Immature natural killer cell (primary cell): ENCODE measurements at places on chromosomes 12 and 14. TPM values are rescaled to one million over a fixed set of nuclear protein-coding genes. Genes with fewer than 3 reads are reported as not detected.

DNA sequence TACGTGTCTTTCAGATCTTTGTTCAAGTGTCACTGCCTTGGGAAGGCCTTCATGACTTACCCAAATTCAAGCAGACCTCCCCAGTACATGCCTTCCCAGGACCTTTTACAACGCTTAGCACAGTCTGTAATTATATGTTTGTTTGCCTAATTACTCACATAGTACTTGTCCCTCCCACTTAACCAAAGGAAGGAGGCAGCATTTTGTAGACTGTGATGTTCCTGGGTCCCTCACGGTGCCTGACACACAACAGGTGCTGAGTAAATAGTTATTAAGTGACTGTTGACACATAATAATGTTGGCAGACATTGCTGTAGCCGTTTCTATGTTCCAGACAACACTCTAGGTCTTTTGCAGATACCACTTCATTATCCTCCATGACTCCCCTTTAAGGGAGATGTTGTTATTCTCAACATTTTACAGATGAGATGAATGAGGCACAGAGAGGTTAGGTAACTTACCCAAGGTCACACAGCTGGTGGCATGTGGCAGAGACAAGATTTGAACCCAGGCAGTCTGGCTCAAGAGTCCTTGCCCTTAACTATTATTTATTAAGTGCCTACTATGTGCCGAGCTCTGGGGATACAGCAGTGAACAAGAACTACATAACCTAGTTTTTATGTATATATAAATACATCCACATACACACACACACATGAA is 130.7 kb downstream of the PHETA1 start:
- no peak for DNase-seq
- no peaks in the 10 kb centered on the region for H3K36me3 ChIP-seq
- H3K27me3 ChIP-seq, result peaks cover 3% of the 10 kb centered on the region
- H3K4me3 ChIP-seq, result no peak overlapping the region

DNA sequence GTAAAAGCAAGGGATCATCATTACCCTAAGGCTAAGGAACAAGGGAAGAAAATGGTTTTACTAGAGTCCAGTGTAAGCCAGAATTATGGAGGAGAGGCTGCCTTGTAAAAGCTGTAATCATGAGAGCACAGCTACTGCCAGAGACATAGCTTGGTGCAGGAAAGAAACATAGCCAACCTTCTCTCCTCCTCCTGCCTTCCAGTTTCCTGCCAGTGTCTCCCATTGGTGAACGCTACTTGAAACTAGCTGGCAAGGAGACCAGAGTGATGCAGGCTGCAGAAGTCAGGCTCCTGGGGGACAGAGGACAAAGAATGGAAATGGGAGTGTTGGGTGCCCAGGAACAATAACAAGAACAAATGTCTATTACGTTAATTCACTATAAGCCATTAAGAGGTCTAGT is 158.5 kb downstream of the NELL2 start:
- H3K4me1 ChIP-seq, result no peaks in the 10 kb centered on the region
- DNase-seq, result no peak
- no peak overlapping the region for H3K4me3 ChIP-seq
- no peaks in the 10 kb centered on the region for H3K36me3 ChIP-seq

- no peak overlapping the region for H3K4me3 ChIP-seq
- no peaks in the 10 kb centered on the region for H3K4me1 ChIP-seq
These were observed 149.9 kb downstream of the SAMD4A start for GRCh38 chr14:54716862-54717261.

GRCh38 chr14:67396381-67396970 is 15.5 kb downstream of the PLEK2 start:
- H3K4me1 ChIP-seq, result no peaks in the 10 kb centered on the region
- no peak for DNase-seq
- no peak overlapping the region for H3K4me3 ChIP-seq
- H3K36me3 ChIP-seq, result no peaks in the 10 kb centered on the region
- peaks cover 3% of the 10 kb centered on the region for H3K27me3 ChIP-seq

- H3K4me1 ChIP-seq, result peaks cover 4% of the 10 kb centered on the region
- no peak for DNase-seq
- H3K27me3 ChIP-seq, result no peaks in the 10 kb centered on the region
- no peak overlapping the region for H3K27ac ChIP-seq
- H3K36me3 ChIP-seq, result no peaks in the 10 kb centered on the region
- H3K4me3 ChIP-seq, result no peak overlapping the region
These were observed 54.6 kb downstream of the PSMA6 start for GRCh38 chr14:35346738-35347322.

GRCh38 chr12:179885-180284 is 34.1 kb downstream of the SLC6A12 start:
- H3K4me3 ChIP-seq, result no peak overlapping the region
- H3K4me1 ChIP-seq, result peaks cover 24% of the 10 kb centered on the region
- no peaks in the 10 kb centered on the region for H3K27me3 ChIP-seq
- H3K36me3 ChIP-seq, result no peaks in the 10 kb centered on the region
- DNase-seq, result no peak
- H3K27ac ChIP-seq, result peak overlapping the region; percentile 43

DNA sequence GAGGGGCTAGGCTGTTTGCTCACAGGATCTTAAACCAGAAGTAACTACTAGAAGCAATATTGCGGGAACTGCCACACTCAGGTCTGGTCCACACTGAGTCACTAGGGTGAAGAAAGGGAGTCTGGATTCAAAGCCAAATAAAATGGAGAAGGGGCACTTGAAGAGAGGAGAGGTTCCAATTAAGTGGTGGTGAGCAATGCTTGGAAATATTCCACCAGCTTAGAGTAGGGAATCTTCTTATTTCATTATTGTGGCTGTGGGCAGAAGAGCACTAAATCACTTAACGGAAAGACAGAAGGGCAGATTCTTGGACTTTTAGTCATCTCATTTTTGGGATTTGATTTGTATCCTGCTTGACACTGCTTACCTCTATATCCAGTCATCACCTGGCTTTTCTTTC is 48.6 kb upstream of the PPP1R12A start:
- no peak overlapping the region for H3K4me3 ChIP-seq
- no peak for DNase-seq
- H3K4me1 ChIP-seq, result no peaks in the 10 kb centered on the region
- no peaks in the 10 kb centered on the region for H3K36me3 ChIP-seq
- H3K27me3 ChIP-seq, result peaks cover 4% of the 10 kb centered on the region

DNA sequence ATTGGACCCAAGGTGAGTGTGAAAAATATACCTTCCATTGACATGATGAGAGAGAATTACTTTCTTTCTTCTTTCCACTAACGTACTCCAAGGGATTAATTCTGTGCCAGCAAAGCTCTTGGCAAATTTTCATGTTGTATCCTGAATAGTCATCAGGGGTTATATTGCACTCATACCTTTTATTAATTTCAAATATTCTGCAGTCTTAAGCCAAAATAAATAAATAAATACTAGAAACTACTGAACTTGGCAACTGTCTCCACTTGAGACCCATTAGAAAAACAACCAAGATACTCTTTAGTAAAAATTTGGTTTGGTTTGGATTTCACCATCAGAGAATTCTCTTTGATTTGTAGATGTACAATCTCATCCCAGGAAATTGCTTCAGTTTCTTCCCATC is 22.1 kb upstream of the CLEC14A start:
- no peak overlapping the region for H3K27ac ChIP-seq
- no peaks in the 10 kb centered on the region for H3K36me3 ChIP-seq
- H3K4me3 ChIP-seq, result no peak overlapping the region
- H3K27me3 ChIP-seq, result peaks cover 2% of the 10 kb centered on the region
- DNase-seq, result no peak
- H3K4me1 ChIP-seq, result no peaks in the 10 kb centered on the region

DNA sequence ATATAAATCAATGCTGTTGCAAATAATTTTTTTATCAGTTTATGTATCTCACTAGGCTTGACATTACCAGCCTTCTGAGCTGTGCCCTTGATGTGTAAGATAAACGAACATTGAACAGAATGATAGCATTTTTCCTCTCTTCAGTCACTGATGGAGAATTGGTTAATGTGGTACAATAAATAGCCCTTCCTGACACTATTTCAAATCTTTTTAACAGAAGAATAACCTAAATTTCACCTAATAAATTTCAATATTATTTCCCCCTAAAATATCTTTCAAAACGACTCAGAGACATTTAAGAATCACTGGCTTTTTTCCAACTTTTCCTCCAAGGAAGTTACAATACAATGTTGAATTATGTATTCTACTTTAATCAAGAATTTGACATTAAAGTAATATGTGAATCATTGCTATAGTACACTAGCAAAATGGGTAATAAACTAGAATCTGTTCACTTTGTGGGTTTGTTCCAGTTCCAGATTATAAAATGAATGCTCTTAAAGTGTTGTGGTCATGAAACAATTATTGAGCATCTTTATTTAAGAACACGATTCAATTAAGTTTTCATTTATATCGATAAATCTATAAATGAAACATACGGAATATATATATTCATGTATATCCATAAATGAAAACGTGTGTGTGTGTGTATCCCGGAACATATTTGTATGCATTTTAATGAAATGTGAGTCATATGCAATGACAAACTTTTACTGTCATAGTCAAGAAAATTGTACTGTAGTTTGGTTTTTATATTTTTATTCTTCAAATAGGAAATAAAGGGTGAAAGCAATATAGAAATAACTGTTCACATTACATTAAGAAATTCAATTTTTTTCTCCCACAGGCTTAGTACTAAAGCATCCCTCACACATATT is 2.5 kb upstream of the ATP2B1 start:
- peak overlapping the region; percentile 96 for H3K4me3 ChIP-seq
- peaks cover 19% of the 10 kb centered on the region for H3K27me3 ChIP-seq
- H3K27ac ChIP-seq, result peak overlapping the region; percentile 98
- DNase-seq, result no peak

The CLEC7A gene
- polyA plus RNA-seq, result 1.4 TPM

- H3K4me1 ChIP-seq, result no peaks in the 10 kb centered on the region
- no peaks in the 10 kb centered on the region for H3K36me3 ChIP-seq
- no peak overlapping the region for H3K27ac ChIP-seq
These were observed 15.8 kb upstream of the RASSF8 start for GRCh38 chr12:25942709-25943108.

The IFNG-AS1 gene
- 5.8 TPM for polyA plus RNA-seq

DNA sequence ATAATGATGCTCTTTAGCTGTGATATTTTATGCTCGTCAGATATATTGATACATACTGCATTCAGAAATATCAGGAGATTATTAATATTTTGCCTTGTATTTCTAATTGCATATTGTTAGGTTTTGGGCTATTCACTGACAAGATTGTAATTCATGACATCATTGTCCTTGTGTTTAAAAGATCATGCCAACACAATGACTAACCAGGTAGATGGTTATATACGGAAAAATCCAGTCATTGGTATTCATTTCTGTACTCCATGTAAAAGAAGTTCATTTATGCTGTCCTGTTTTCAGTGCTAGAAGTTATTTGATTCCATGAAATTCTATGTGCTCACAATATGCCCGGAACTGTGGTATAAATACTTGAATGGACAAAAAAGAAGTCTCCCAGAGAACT is 107.5 kb downstream of the KITLG start:
- H3K4me3 ChIP-seq, result no peak overlapping the region
- H3K27ac ChIP-seq, result no peak overlapping the region
- no peaks in the 10 kb centered on the region for H3K36me3 ChIP-seq
- no peak for DNase-seq
- H3K27me3 ChIP-seq, result no peaks in the 10 kb centered on the region

The PMCH gene
- not detected for polyA plus RNA-seq

GRCh38 chr12:123118497-123118896 is 32.4 kb downstream of the PITPNM2 start:
- H3K36me3 ChIP-seq, result no peaks in the 10 kb centered on the region
- no peak overlapping the region for H3K27ac ChIP-seq
- H3K4me3 ChIP-seq, result no peak overlapping the region
- no peak for DNase-seq
- H3K27me3 ChIP-seq, result peaks cover 2% of the 10 kb centered on the region

DNA sequence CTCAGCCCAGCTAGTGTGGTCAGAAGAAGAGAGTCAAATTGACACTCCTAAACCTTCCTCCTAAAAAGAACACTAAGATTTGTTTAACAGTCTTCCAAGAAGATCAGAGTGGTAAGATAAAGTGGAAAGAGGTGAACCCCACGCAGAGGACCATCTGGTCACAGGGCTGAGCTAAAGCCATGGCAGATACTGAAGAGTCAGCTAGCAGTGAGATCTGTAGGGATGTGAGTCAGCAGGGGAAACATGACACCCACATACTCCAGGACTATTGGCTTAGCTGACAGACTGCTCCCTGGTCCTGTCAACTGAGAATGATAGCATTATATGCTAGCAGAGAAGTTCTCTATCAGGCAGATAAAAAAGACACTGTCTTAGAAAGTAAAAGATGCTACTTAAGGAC is 269.4 kb upstream of the ALG10 start:
- no peaks in the 10 kb centered on the region for H3K36me3 ChIP-seq
- DNase-seq, result no peak

The CLEC1B gene
- polyA plus RNA-seq, result 2.0 TPM

DNA sequence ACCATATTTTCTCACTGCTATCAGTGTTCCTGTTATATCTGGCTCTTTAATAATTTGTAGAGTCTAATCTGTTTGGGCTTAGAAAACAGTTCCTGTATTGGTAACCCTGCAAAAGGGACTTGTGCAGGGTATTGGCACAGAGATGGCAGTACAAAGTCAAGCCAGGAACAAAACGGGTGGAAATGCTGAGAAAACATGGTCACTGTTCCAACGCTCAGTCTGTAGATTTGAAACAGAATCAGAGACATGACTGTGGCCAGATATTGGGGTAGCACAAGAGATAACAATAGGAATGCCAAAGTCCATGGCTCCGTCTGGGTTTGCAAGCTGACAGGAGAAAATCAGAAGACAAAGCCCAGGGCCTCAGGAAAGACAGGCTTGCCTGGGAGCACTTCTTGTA is 290.7 kb upstream of the PDE3A start:
- H3K4me1 ChIP-seq, result no peaks in the 10 kb centered on the region
- H3K36me3 ChIP-seq, result no peaks in the 10 kb centered on the region
- H3K27me3 ChIP-seq, result no peaks in the 10 kb centered on the region
- no peak overlapping the region for H3K27ac ChIP-seq
- H3K4me3 ChIP-seq, result no peak overlapping the region

The KRT80 gene
- not detected for polyA plus RNA-seq

The RHEBL1 gene
- 16.5 TPM for polyA plus RNA-seq

The COQ10A gene
- polyA plus RNA-seq, result 18.3 TPM

DNA sequence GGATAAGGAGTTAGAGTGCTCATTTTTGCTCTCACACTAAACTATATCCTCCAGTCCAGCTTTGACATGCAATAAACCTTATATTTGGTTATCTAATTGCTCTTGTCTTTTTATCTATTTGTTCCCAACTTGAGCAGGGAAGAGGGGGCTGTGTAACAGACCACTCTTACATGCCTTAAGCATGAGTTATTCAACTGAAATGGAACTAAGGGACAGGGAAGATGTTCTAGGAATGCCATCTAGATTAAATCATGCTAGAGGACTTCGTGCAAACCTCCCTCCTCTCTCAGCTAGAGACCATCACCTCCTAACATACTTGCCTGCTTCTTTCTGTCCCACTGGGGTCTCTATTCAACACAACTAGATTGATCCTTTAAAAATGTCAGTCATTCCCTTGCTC is 20.6 kb downstream of the SPX start:
- no peak overlapping the region for H3K4me3 ChIP-seq
- no peaks in the 10 kb centered on the region for H3K36me3 ChIP-seq
- peaks cover 2% of the 10 kb centered on the region for H3K27me3 ChIP-seq
- H3K4me1 ChIP-seq, result no peaks in the 10 kb centered on the region
- H3K27ac ChIP-seq, result no peak overlapping the region
- no peak for DNase-seq

The ST8SIA1 gene
- polyA plus RNA-seq, result not detected
